Keratinocyte (primary cell): ENCODE measurements at places on chromosomes 4 and X.

DNA sequence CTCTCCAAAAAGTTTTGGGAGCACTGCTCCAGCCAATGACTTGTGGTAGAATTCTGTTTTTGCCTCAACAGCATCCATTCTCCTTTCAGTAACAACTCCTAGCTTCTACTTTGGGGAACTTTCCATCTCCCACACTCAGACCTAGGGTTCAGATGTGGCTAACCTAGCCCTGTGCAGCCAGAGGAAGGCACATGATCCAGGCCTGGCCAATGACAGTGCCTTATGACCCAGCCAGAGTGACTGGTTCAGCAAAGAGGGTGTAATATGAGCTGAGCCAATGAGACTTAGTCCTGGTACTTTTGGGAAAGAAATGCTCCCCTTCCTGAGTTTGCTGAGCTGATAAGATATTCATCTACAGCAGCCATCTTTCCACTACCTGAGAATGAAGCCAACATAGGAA is 5.4 kb upstream of the USP46 start:
- DNase-seq, result no peak

GRCh38 chr4:73904491-73904890 is 35.3 kb downstream of the CXCL1 start:
- no peak for DNase-seq

GRCh38 chr4:183639291-183639690 is 19.7 kb downstream of the RWDD4 start:
- no peak for DNase-seq

DNA sequence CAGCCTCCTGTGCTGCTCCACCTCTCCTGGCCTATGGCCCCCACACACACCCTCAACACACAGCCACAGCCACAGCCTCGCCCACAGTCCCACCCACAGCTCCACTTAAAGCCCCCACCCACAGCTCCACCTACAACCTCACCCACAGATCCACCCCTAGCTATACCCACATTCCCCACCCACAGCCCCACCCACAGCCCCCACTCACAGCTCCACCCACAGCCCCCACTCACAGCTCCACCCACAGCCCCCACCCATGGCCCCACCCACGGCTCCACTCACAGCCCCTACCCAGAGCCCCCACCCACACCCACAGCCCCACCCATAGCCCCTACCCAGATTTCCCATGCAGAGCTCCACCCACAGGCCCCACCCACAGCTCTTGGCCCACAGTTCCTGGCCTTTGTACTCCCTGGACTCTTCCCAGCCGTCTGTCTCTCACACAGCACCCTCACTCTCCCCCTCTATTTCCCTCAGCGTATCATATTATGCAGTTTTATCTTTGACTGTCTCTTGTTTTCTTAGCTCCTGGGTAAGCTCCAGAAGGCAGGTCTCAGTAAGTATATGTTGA is 322.5 kb downstream of the EVC2 start:
- no peak for DNase-seq

DNA sequence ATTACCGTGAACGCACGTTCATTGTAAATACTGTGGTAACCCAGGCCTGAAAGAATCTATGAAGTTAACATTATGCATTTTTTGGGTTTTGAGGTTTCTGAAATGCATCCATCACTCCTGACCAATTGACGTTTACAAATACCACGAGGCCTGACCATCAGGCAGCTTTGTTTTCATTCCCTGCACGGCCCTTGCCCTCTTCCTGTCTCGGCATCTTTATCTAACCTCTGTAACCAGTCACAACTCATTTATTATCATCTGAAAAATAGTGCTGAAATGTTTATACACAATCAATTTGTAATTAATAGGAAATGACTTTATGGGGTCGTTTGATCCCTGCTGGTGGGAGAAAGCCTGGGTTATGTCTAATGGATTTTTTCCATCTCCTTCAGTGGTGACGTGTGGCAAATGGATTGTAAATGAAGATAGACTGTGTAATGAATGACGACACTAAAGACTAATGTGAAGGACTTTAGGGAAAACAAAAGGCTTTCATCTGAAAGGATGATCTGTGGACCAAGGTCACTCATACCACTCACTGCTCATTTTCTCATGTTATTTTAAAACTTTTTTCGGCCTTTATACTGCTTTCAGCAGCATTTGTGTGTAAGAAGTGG is 102.7 kb upstream of the SORBS2 start:
- DNase-seq, result no peak

GRCh38 chr4:120853161-120853935 is 69.2 kb downstream of the PRDM5 start:
- DNase-seq, result no peak
